Activated T-cell treated with anti-CD3 and anti-CD28 coated beads, Interleukin-2, amount 50 U/mL, for 48 hours (primary cell): ENCODE measurements at places on chromosomes 2 and 18.

DNA sequence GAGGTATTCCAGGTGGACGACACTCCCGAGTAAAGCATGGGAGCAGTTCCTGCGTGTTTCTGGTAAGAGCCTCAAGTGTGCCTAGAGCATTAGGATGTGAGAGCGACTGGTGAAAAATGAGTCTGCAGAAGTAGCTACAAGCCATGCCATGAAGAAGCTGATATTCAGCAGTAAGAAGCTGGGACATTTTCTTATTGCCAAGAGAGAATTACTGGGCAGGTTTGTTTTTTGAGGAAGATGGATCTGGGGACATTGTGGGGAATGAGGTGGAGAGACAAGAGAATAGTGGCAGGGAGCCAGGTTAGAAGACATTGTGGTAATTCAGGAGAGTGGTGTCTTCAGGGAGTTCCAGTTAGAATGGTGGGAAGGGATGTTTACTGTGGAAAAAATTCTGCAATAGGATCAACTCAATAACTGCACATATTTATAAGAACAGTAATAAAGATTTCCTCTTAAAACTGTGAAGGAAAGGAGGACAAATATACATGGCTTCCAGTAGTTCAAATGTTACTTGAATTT, 38.2 kb downstream of the CRIM1 start:
- no peak for DNase-seq

GRCh38 chr18:37294951-37295350, 270.6 kb downstream of the CELF4 start:
- peak; percentile 34 for DNase-seq

DNA sequence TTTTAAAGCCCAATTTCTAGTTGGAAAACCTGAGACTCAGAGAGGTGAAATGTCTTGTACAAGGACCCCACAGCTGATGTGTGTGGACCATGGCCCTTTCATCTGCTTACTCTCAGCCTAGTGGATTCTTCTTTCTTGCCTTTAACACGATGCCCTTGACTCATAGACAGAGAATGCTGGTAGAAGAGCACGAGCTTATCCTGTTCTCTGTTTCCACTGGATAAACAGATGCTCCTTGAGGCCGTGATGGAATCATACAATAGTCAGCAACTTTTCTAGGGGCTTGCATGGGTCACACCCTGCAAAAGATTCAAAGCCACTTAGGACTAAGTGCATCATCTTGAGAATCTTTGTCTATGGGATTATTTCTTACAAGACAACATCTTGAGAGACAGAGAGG, 50.9 kb downstream of the MYCN start:
- no peak for DNase-seq

GRCh38 chr18:22456547-22456946, 38.8 kb upstream of the CTAGE1 start:
- DNase-seq: no peak

DNA sequence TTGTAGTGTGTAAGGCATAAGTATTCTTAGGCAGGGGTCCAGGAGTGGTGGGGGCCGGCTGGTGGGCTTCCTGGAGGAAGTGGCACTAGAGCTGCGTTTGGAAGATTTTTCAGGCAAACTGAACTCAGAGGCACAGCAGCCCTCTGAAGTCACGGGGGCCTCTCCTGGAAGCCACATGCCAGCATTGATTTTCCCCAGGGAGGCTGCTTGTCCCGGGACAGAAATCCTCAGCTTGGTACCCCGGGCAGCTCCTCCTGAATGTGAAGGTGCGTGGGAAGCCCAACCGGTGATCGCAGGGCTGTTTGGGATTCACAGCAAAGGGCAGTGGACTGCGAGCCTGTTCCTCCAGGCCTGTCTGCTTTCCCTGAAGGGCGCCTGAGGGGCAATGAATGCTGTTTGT, 1.6 kb upstream of the PDIA6 start:
- DNase-seq: no peak

DNA sequence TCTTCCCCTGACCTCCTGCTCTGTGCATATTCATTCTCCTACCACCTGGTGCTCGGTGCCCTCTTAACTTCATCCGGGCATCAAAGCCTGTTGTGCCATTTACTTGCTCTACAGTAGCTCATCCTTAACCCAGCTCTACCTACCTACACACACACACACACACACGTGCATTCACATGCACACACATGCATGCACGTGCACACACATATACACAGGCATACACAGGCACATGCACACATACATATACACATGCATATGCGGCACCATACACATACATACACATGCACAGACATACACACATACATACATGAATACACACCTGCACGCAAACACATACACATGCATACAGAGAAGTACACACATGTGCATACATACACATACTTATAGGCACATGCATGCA, 14.5 kb downstream of the MAL start:
- no peak for DNase-seq
